Epithelial cell of proximal tubule (primary cell): ENCODE measurements at places on chromosomes 12 and 14. TPM values are rescaled to one million over a fixed set of nuclear protein-coding genes. Genes with fewer than 3 reads are reported as not detected.
A peak's percentile ranks its signal among the peaks of the same experiment; 100 is the strongest.

GRCh38 chr14:54000341-54000811 lies 43.8 kb upstream of the BMP4 start:
- DNase-seq: no peak

DNA sequence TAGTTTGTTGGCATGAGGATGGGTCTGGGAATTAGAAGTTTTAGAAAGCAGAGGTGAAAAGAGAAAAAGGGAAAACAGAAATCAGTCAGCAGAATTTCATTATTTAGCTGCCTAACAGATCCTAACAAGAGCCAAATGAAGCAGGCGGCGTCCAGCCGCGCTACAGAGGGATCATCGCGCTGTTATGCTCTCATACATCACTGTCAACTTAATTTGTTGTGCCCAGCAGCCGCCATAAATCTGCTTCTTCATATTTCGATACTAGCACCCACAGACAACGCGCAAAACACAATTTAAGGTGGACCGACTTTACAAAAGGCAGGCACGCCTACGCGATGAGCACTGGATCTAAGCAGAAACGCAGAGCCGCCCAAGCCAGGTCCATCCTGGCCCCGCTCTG lies 66.7 kb downstream of the SETD3 start:
- no peak for DNase-seq

The CPNE6 gene
- total RNA-seq: not detected in 2 replicates

The CLEC9A gene
- not detected in 2 replicates for total RNA-seq

The TAS2R30 gene
- total RNA-seq: 0.07 and 0.12 TPM in 2 replicates

The RILPL1 gene
- 9.5 and 21.2 TPM in 2 replicates for total RNA-seq

The KRT78 gene
- not detected in 2 replicates for total RNA-seq

DNA sequence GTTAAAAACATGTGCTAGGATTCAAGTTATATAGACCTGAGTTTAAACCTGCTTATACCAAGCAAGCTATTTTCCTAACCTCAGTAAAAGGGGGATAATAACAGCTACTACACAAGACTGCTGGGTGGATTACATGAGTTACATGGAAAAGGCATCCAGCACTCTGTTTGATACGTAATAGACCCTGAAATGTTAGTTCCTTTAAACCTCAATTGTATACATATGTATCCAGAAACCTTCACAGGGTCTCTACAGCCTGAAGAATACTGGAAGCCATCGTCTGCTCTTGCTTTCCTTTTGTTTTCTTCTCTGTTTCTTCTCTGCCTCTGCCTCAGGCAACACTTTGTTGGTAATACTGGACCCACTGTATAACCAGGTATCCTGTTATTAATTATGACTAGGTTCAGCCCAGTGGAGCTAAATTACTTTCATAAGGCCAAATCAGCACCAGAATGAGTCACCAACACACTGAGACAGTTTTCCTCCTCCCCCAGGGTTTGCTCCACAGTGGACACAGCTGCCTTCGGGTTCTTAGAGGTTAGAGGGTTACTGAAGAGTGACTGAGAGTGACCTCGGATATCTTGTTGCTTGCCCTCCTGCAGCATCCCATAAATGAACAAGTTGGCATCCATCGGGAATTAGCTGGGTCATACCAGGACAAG lies 127.1 kb downstream of the CAPZA3 start:
- peak; percentile 38 for DNase-seq

GRCh38 chr14:56569174-56569573 lies 10.4 kb upstream of the TMEM260 start:
- DNase-seq: no peak

The CIROP gene
- not detected in 2 replicates for total RNA-seq

The IL22 gene
- total RNA-seq: not detected in 2 replicates

- no peak for DNase-seq
Measured at GRCh38 chr14:96042248-96042930, 3.2 kb downstream of the C14orf132 start.

DNA sequence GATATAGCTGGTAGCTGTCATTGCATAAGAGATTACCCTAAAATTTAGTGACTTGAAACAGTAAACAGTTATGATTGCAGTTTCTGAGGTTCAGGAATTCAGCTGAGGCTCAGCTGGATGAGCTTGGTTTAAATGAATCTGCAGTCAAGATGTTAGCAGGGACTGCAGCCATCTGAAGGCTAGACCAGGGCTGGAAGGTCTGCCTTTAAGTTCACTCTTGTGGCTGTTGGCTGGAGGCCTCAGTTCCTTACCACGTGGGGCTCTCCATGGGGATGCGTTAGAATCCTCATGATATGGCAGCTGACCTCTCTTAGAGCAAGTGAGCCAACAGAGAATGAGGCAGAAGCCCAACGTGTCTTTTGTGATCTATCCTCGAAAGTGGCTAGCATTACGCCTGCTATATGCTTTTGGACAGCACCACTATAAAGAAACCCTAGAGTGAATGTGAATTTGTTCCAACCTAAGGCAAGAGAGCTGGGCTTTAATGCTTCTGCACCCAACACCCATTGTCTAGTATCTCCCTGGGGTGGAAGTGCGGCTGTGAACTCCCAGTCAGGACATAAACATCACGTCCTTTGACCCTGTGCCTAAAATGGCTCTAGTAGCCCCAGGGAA lies 26.0 kb downstream of the HSPB8 start:
- DNase-seq: no peak

GRCh38 chr12:110269622-110270124 lies 11.4 kb upstream of the ATP2A2 start:
- no peak for DNase-seq

GRCh38 chr12:4858386-4858785 lies 51.3 kb upstream of the KCNA1 start:
- no peak for DNase-seq

DNA sequence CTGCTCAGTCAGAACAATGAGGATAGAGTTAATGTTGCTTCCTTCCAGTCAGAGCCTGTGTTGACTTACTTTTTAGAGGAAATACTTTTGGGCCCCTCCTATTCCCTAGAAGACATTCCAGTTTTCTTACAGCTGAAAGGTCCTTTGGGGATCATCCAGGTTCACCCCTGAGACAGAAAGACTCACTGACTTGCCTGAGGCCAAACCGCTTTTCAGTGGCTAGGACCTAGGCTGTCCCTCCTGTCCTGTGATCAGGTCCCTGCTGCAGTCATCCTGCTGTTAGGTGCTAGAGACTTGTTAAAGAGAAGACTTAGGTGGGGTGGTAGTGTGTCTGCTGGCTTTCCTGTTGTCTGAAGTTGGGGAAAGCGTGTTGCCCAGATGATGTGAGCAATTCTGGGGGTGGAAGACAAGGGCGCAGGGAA lies 39.6 kb downstream of the SUSD6 start:
- DNase-seq: no peak

DNA sequence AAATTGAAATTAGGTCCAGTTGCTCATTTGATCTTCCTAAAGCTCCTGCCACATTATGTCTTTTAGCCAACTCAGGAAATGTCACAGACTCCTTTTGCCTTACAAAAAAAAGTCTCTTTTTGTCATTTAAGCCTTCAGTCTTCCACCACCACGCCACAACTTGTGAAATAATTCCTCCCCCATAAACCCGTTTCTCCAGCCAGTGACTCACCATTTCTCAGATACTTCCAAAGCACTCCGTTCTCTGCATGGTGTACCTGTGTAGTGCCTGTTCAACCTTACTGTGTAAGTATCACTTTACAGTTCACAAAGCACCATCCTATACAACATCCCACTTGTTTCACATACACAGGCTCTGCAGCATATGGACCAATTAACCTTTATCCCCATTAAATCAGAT lies 139.5 kb upstream of the AEBP2 start:
- no peak for DNase-seq

The DHH gene
- 0.14 and 0.52 TPM in 2 replicates for total RNA-seq

DNA sequence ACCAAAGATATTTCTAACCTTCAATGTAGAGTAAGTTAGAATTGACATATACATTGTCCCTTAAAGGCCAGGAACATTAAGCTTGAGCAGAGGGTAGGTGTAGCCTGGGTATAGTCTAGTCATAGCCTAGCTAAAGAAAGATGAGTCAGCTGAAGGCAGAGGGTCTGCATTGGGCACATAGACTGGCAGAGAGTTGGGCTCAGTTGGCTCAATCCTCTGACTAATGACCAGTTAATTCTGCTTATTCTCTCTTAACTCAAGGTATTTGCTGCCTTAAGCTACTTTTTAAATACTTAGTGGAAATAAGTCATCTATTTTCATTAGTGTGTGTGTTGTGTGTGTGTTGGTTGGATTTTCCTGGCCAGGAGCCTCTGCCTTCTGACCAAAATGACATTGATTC lies 467.1 kb downstream of the RAD51B start:
- DNase-seq: peak; percentile 81

The TAS2R46 gene
- total RNA-seq: 0.17 TPM in 1 of 2 replicates, not detected in the other

The CCDC175 gene
- total RNA-seq: not detected in 2 replicates

DNA sequence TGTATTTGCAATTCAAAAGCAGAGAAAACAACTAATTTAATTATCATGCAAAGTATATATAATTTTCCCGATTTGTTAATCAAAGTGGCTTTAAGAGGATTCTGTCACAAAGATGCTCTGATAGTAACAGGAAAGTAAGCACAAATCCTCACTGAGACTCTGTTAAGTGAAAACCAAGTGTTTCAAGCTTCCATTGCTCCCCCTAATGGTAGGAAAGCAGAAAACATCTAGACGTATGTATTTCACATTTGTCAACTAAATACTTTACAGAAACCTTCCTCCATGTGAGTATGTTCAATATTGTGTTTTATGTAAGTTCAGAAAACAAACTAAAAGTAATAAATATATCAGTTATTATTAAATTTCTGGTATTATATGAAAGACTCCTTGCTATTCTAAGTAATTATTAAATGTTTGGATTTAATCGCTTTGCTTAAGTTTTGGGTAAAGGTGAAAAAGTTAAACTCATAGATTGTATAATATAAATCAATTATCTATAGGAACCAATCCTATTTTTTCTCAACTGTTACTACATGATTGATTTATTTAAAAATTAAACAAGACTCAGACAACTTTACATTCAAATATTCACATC lies 1.5 kb upstream of the NTS start:
- peak; percentile 31 for DNase-seq
